Activated T-helper 1 cell treated with anti-CD3 and anti-CD28 coated beads, Interleukin-2, amount 50 U/mL, for 16 hours (primary cell): ENCODE measurements at places on chromosomes 12 and 14.

- DNase-seq, result no peak
These were observed 5.9 kb downstream of the PSMB5 start for GRCh38 chr14:23028799-23029198.

DNA sequence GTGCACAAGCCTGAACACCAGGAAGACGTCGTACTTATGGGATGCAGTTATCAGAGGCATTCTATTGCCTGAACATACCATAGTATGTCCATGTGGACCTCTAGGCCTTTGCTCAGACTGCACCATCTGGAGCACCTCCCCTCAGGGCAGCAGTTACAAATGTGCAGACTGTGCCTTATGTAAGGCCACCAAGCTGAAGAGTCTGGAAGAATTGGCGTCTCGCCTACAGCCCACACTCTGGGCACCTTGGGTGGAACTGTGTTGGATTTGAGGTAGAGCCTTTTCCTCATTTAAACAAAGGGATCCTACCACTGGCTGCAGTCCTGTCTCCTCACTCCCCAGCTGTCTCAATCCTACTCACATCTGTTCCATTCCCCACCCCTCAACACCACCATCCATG is 204.3 kb upstream of the FRMD6 start:
- DNase-seq, result no peak

- DNase-seq, result no peak
These were observed 101.9 kb upstream of the OVCH1 start for GRCh38 chr12:29599381-29599780.

DNA sequence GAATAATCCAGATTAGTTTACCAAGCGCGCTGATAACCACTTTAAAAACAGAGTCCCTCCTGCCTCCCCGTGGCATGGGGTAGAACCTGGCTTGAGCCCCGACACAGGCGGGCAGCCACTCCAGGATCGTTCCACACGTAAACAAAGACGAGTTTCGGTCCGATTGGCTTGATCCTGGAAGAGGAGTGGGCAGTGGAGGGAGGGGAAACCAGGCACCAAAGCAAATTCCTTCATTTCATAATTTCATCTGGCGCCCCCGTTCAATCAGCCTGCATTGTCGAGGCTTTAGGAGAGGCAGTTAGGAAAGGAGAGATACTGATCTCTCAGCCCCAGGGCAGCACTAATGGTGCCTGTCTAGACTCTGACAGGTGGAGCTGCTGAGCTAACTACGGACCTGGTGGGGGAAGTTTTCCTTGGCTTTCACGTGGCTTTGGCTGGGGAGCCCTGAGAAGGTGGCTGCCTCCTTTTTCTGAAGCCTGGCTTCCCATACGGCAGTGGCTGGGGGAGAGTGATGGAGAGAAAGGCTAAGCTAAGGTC is 751 bp upstream of the GPRC5A start:
- DNase-seq, result no peak

GRCh38 chr14:57244106-57244505 is 24.6 kb downstream of the EXOC5 start:
- no peak for DNase-seq

DNA sequence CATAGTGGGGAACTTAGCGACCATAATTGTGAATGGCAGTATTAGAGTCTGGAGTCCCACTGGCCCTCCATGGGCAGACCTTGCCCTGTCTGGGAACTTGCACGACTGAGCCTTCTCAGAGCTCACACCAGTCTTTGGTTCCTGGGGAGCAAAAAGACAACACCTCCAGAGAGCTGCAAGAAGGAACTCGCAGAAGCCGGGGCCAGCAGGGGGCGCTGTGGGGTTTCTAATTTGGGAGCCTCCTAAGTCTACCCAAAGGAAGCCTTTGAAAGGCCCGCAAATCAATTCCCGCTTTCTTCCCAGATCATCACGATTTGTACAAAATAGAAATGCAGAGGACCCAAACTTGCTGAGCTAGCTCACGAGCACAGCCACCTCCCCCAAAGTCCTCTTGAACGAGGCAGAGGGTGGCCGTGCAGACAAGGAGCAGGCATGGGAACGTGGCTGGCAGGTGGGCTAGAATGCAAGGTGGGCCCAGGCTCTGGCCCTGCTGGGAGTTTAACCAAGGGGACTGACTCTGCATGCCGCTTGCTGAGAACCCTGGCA is 46.3 kb upstream of the FBXO21 start:
- DNase-seq, result peak; percentile 68

- DNase-seq, result no peak
These were observed 5.8 kb downstream of the MAX start for GRCh38 chr14:65096323-65097089.

GRCh38 chr12:112939761-112940381 is 1.6 kb downstream of the OAS3 start:
- DNase-seq, result no peak

DNA sequence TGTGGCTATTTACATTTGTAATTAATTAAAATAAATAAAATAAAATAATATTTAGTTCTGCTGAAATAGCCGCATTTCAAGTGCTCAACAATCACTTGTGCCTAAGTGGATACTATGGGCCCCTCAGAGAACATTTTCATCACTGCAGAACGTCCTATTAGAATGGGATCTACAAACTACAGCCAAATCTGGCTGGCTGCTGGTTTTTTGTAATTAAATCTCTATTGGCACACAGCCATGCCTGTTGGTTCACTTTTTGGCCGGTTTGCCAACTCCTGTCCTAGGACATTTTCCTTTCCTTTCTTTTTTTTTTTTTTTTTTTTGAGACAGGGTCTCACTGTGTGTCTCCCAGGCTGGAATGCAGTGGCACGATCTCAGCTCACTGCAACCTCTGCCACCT is 9.8 kb downstream of the CCDC63 start:
- no peak for DNase-seq

DNA sequence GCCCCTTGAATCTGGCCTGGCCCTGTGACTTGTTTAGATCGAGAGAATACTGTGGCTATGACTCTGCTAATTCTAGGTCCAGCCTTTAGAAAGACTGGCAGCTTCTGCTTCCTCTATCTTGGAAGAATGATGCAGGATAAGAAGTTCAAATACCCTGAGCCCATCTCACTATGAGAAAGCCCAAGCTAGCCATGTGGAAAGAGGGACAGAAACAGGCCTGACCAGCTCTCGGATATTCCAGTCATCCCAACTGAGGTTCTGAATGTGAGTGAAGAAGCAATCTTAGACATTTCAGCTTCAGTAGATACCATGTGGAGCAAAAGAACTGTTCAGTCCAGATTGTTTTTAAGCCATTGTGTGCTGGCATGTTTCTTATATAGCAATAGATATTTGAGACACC is 17.3 kb upstream of the KRR1 start:
- DNase-seq, result no peak

GRCh38 chr14:61434311-61434710 is 112.9 kb downstream of the PRKCH start:
- no peak for DNase-seq
